WTC11 (cell line): ENCODE measurements at places on chromosomes 7 and 10. TPM values are rescaled to one million over a fixed set of nuclear protein-coding genes. Genes with fewer than 3 reads are reported as not detected.

DNA sequence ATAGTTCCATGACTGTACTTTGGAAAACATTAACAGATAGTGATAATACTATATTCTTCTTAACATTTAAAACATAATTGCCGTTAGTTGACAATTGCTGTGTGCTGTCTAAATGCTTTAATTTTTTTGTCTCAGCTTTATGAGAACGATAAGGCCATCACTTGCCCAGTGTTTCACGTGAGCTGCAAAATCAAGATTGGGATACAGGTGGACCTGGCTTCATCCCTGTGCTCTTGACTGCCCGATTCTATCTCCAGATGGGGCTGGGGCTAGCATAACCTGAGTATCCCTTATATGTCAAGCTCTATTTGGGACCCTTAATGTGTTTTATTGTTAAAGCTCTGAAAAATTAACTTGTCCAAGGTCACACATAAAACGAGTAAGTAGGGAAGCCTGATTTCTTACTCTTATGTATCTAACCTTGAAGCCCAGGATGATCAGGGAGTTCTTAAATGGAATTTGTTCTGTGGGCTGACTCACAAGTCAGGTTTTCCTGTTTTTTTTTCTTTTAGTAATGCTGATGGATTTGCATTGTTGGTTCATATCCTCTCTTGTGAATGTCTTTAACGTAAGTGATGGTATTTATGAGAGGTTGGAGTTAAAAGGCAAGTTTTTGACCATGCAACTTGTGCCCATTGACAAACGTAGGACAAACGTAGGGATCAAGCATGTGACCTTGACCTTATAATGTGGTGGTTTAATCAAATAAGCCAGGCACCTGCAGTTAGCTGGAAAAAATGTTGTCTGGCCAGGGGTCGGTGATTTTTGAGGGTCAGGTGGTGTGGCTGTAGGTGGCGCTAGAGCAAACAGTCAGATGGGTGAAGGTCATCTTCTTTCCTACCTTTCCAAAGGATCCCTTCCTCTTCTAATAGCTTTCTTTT is 3.6 kb downstream of the PRKAR2B start:
- no peaks in the 10 kb centered on the region for H3K36me3 ChIP-seq
- peak; percentile 57 for DNase-seq
- H3K4me3 ChIP-seq = no peak overlapping the region
- H3K4me1 ChIP-seq = peaks cover 58% of the 10 kb centered on the region
- peaks cover 12% of the 10 kb centered on the region for H3K27me3 ChIP-seq
- H3K27ac ChIP-seq = no peak overlapping the region

PON3 gene
- total RNA-seq = 0.37 to 0.62 TPM (median 0.42 TPM) in 3 replicates

CHCHD1 gene
- 45.9 to 47.9 TPM (median 45.9 TPM) in 3 replicates for total RNA-seq

SKIDA1 gene
- total RNA-seq = 9.4 to 12.9 TPM (median 11.8 TPM) in 3 replicates
